ENCODE measurements at places on chromosomes 5 and 9.

- DNase-seq = no peak
Measured at GRCh38 chr5:164207646-164208045, 702.2 kb downstream of the MAT2B start.

GRCh38 chr5:95406426-95407090, 15.4 kb downstream of the FAM81B start:
- no peak for DNase-seq

DNA sequence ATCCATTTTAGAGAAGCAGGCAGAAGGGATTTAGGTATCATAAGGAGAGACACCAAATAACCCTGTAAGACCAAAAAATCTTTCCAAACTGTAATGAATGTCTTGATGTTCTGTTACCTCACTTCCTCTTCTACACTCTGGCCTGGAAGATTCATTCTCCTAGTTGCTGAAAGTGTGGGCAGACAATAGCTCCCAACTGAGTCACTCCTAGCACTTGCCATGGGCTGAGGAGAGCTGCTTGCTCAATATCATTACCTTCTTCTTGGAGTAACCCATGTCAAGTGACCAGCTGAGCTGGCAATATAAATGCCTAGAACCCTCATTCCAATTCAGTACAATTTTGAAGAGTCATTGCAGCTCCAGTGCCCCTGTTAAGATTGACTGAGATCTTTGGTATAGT, 1985.5 kb upstream of the CDH6 start:
- no peak for DNase-seq

DNA sequence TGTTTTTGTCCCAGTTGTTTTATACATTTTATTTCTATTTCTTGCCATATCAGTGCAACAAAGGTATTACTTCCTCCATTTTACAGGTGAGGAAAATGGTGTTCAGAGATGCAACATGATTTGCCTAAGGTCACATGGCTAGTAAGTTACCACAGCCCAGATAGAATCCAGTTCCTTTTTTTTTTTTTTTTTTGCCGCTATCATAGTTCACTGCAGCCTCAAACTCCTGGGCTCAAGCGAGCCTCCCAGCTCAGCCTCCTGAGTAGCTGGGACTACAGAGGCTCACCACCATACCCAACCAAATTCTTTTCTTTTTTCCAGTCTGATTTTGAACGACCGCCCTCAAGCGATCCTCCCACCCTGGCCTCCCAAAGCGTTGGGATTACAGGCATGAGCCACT, 480 bp upstream of the CCDC69 start:
- DNase-seq = no peak

DNA sequence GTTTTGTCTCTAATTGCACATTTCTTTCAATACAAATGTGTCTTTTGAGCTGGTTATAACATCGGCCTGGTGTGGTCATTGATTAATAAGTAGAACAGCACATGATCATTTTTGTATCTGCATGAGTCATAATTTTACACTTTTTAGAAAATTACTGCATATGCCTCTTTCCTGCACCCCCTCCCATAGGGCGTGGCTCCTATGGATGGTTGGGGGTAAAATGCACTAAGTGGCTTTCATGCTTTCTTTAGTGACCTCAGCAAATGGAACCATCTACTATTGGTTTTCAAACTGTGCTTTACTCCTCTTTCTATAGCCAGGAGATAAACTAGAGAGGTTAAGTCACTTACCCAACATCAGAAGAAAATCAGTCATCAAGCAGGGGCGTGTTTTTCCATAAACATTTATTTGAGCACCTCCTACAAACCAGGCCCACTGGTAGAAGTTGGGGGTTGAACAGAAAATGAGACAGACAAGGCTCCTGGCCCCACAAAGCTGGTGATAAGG, 3.8 kb downstream of the ANXA6 start:
- DNase-seq = no peak

- DNase-seq = peak; percentile 79
Measured at GRCh38 chr5:172410160-172410559, 44.2 kb downstream of the SH3PXD2B start.

DNA sequence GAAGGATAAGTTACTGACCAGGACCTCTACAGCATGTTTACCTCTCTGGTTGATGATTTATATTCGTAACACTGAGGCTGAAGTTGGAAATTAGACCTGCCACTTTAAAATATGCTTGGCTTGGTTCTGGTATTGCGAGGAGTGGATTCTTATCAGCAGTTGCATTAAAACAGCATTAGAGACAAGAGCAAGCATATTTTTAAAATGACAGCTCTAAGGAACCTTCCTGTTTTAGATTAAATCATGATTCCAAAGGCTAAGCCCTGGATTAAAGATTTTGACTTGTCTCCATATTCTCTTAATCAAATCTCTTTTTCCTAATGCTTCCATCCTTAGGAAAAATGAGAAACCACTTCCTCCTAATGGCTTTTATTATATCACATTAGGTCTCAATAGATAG, 277.8 kb downstream of the KCTD16 start:
- DNase-seq = no peak

GRCh38 chr5:74367934-74368333, 272.6 kb downstream of the ENC1 start:
- DNase-seq = no peak
